Activated CD4-positive, alpha-beta T cell treated with anti-CD3 and anti-CD28 coated beads for 36 hours (primary cell): ENCODE measurements at places on chromosomes 16 and 17.

GRCh38 chr17:72175263-72175662 is 54.4 kb downstream of the SOX9 start:
- DNase-seq = no peak

DNA sequence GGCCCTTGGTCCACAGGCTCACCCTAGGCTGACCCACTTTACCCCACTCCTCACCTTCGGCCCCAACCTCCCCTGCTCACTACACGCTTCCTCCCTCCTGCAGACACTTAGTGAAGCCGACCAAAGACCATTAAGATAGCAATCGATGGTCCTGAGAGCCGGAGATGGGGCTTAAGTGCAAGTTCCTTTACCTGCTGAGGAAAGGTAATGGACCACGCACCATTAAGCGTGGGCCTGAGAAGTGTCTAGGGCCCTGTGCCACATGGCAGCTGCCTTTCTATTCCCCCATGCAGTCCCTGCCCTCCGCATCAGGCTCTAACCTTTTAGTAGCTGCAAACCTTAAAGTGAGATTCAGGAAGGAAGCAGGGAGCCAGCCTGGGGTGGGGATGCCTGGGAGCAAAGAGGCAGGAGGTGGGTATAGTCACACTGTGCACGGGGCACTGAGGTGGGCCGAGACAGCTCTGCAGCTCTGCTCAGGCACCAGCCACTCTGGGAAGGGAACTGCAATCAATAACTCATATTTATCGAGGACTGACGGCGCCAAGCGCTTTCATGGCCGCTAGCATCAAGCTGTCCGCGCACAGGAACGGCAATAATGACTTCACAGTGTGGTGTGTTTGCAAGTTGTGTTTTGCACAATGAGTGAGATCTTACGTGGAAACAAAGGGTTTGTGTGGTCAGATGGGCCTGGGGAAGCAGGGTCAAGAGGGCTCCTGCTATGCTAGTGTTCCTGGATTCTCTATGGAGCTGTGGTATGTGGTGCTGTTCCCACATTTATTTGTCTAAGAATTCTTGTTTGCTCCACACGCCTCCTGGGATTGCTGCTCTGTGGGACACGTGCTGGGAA is 84.9 kb upstream of the CDC42EP4 start:
- DNase-seq = no peak

DNA sequence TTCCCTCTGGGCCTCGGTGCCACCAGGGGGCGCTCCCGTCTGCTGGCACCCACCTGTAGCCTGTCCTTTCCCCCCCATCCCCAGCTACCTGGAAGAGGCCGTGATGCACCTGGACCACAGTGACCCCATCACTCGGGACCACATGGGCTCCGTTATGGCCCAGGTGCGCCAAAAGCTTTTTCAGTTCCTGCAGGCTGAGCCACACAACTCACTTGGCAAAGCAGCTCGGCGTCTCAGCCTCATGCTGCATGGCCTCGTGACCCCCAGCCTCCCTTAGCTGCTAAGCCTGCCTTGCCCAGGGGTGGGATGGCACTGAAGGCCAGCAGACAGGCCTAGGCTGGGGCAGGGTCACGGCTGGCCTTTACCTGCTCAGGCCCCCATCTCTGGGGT is 818 bp upstream of the NRN1L start:
- peak; percentile 85 for DNase-seq

GRCh38 chr16:69393898-69394849 is 8.4 kb upstream of the TERF2 start:
- no peak for DNase-seq

GRCh38 chr17:36027761-36028160 is 10.0 kb upstream of the CCL23 start:
- DNase-seq = no peak

- DNase-seq = no peak
Observed at GRCh38 chr17:69728816-69729215, 314.3 kb downstream of the MAP2K6 start.
